Urinary bladder (tissue), 4 donors: ENCODE measurements at places on chromosomes 6 and 20. TPM values are rescaled to one million over a fixed set of nuclear protein-coding genes. Genes with fewer than 3 reads are reported as not detected.

Gene HLA-DOB
- polyA plus RNA-seq = 0.90 TPM

Gene APOBEC2
- polyA plus RNA-seq = 0.41 TPM

Gene ZNF341
- polyA plus RNA-seq = 3.1 TPM

Gene SLC17A1
- not detected for polyA plus RNA-seq

Gene BNIP5
- polyA plus RNA-seq = not detected

Gene COL12A1
- polyA plus RNA-seq = 54.8 TPM

Gene ZDHHC14
- polyA plus RNA-seq = 9.6 TPM

Gene NDUFAF5
- 19.3 TPM for polyA plus RNA-seq

Gene FBXL4
- polyA plus RNA-seq = 7.0 TPM

Gene FGD2
- 10.5 TPM for polyA plus RNA-seq

Gene SLC17A5
- polyA plus RNA-seq = 8.5 TPM

Gene MLN
- polyA plus RNA-seq = not detected

Gene TP53TG5
- polyA plus RNA-seq = 0.96 TPM

Gene POPDC3
- 0.37 TPM for polyA plus RNA-seq

Gene SYCP2
- 1.2 TPM for polyA plus RNA-seq

Gene SNAI1
- 20.9 TPM for polyA plus RNA-seq

Gene UBE2C
- polyA plus RNA-seq = 2.2 TPM

Gene BMP2
- 14.1 TPM for polyA plus RNA-seq

Gene UTRN
- polyA plus RNA-seq = 43.7 TPM

Gene MAP3K5
- 11.3 TPM for polyA plus RNA-seq

Gene ZBTB22
- 21.4 TPM for polyA plus RNA-seq

Gene GABRR1
- polyA plus RNA-seq = 0.11 TPM

Gene C6orf58
- not detected for polyA plus RNA-seq

Gene C20orf202
- 0.09 TPM for polyA plus RNA-seq

Gene C4A
- 126 TPM for polyA plus RNA-seq

Gene TSPO2
- polyA plus RNA-seq = not detected

Gene DTNBP1
- 23.3 TPM for polyA plus RNA-seq

Gene TNXB
- polyA plus RNA-seq = 93.5 TPM

Gene SCGN
- 0.09 TPM for polyA plus RNA-seq

Gene LBP
- polyA plus RNA-seq = 1.8 TPM

Gene JPH2
- polyA plus RNA-seq = 83.5 TPM

Gene BMP7
- polyA plus RNA-seq = 8.5 TPM

Gene NKX2-2
- not detected for polyA plus RNA-seq

Gene FILIP1
- 25.5 TPM for polyA plus RNA-seq

Gene WFDC2
- polyA plus RNA-seq = 430 TPM

Gene RGS17
- 0.68 TPM for polyA plus RNA-seq

Gene OTOR
- not detected for polyA plus RNA-seq

Gene SDC4
- polyA plus RNA-seq = 110 TPM

Gene RIPOR3
- 15.0 TPM for polyA plus RNA-seq

Gene SNAP91
- 2.4 TPM for polyA plus RNA-seq

Gene PIGU
- 19.1 TPM for polyA plus RNA-seq

Gene LY86
- 3.9 TPM for polyA plus RNA-seq

Gene CLDN20
- polyA plus RNA-seq = 0.06 TPM

Gene MCM8
- polyA plus RNA-seq = 5.4 TPM

Gene TMEM200A
- polyA plus RNA-seq = 9.5 TPM

Gene SALL4
- polyA plus RNA-seq = 0.06 TPM

Gene OPRM1
- 0.09 TPM for polyA plus RNA-seq

Gene KCNQ5
- polyA plus RNA-seq = 1.8 TPM

Gene CCN6
- polyA plus RNA-seq = not detected

Gene PSORS1C2
- polyA plus RNA-seq = not detected

Gene PTK7
- 49.6 TPM for polyA plus RNA-seq
